Right atrium auricular region (tissue), 2 donors: ENCODE measurements at places on chromosomes 2 and 18.

DNA sequence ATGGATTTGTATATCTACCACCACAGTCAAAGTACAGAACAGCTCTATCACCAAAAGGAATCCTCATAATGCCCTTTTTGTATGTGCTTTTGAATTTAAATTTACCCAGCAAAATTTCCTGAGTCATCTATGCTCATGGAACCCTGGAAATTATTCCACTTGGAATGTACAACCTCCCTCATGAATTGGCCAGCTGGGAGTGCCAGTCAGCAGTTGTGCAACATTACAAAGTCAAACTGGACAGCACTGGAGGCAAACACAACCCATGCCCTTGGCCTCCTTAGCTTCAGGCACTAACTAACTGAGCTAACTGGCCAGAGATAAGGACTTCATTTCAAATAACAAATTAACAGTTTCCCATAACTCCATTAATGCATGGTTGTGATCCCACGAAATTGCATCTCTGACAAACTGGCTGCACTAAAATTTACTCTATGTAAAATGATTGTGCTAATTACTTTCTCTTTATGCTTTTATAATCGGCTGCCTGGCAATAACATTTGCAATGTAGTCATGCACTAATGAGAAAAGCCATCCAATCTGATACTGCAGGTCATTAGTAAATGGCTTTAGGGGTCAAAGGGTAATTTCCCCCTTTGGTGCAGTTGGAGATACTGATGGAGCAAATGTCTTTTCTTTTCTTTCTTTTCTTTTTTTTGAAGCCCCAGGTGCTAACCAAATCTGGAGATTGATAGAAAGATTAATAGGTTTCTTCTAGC lies 270.5 kb downstream of the ACTR3 start:
- no peak for DNase-seq

DNA sequence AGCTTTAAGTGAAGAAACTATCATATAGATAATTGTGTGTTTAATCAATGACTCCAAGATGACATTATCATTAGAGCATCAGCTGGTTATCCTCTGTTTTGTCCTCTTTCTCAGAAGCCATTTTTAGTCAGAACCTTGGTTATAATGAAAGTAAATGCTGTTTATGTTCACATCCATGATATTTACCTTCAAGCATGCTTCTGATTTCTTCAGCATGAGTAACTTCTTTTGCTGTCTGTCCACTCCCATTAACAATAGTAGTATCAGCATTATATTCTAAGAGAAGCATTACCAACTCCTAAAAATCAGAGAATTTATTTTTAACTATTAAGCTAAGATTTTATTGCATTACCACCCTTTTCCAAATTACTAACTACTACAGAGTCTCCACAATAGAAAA lies 56.3 kb downstream of the OSBPL1A start:
- no peak for DNase-seq

- DNase-seq = peak; percentile 58
These were observed 24.9 kb downstream of the FHL2 start for GRCh38 chr2:105373895-105374401.

DNA sequence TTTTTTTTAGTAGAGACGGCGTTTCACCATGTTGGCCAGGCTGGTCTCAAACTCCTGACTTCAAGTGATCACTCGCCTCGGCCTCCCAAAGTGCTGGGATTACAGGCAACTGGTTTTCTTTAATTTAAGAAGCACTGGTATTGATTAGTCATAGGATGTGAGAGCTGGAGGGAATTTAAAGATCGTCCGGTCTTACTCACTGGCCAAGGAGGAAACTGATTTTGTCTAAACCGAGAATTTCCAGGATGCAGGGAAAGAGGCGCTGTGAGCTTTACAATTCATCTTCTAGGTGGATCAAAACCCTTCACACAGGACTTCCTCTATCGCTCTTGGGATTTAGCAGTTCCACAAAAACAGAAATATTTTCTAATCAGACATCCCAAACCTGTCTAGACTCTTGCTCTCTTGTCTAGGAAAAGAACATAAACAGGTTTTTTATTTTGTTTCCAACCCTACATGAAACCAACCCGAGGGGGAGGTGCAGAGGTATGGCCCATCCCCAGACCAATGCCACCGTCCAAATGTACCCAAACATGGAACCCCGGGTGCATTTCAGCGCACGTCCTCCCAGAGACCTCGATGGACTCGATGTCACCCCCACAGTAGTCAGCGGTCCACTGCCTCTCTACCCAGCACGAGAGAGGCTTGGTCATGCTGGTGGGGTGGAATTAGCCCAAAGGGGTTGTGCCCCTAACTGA lies 12.5 kb upstream of the TUBB6 start:
- DNase-seq = no peak

DNA sequence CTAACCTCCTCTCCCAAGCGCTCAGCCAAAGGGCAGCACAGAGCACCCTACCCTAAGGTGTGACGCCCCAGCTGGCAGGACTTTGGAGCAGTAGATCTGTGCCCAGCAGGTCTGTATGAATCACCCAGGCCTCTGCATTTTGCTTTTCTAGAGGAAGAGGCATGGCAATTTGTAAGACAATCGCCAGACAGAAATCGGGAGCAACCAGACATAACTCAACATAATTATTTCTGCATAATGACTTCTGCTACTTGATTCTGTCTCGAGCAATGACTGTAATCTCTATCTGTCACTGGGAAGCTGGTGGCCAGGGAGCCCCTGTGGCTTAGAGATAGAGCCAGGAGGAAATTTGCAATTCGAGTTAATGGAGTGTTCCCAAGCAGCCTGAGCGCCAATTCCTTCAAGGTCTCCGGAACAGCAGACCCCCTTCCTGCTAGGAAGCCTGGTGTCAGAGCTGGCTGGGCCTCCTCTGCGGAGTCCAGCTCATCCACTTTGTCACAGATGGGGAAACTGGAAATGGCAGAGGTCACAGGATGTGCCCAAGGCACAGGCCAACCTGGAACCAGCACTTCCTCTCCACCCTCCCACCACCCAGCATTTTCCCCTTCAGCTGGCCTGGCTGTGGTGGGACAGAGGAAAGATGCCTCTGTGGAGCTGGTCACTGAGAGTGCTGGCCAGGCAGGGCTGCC lies 55.0 kb downstream of the ODC1 start:
- DNase-seq = no peak
